ENCODE measurements at places on chromosomes 4 and X.
A peak's percentile ranks its signal among the peaks of the same experiment; 100 is the strongest.

DNA sequence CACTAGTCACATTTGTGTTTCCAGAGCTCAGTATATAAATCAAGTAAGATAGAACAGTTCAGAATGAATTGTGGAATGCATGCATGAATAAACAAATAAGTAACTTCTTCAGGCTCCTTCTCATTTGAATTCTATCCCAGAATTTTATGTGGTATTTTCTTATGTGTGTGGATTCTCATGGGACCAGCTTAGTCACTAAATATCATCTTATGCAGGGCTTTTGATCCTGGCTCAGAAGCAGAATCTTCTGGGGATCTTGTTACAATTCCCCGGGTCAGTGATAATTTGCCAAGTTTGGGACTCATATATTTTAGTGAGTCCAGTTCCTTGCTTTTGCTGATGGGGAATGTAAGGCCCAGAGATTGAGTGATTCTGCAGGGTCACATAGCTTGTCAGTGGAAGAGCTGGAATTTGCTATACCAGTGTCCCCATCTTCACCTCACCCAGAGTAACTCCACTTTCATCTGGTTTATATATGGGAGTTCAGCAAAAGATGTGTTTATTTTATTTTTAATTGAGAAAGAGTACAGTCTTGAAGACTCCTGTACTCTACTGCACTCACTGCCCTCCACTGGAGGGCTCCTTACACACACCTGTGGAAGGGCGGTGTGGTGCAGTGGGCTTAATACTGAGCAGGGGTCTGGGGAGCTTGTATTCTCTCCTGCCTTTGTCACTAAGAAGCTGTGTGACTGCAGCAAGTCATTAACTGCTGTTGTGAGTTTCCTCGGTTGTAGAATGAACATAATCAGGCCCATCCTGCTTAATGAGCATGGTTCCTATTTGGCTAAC, 198.2 kb upstream of the CXorf66 start:
- DNase-seq: no peak

DNA sequence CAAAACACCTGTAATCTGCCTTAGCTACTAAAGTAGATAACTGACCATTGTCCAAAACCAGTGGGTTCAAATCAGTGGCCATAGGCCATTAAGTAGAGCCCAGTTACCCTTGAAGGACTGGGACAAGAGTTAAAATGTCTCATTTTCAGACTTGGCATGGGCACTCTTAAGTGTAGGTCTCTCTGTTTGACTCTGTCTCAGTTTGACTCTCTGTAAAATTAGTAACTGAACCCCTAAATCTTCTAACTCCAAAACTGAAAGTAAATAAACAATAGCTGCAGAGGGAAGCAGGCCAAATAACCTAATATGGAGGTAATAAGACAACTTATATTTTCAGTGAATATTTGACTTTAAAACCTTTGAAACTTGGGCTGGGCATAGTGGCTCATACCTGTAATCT, 89.1 kb downstream of the SLC16A2 start:
- DNase-seq: peak; percentile 19

DNA sequence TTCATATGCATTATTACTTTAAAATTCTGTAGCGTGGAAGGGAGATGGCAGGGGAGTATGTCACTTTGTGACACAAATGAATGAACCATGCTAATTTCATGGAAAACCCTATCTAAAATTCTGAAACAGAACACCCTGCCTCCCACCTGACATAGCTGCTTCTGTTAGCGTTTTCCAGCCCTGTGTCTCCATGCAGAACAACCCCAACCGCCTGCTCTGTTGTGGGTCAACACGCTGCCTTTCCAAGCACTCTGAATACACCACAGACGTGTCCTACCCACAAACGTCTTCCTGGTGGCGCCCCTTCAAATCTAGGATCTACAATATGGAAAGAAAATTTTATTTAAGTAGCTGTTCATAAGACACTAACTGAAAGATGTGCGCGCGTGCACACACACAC, 238.6 kb downstream of the TRIML1 start:
- DNase-seq: no peak

DNA sequence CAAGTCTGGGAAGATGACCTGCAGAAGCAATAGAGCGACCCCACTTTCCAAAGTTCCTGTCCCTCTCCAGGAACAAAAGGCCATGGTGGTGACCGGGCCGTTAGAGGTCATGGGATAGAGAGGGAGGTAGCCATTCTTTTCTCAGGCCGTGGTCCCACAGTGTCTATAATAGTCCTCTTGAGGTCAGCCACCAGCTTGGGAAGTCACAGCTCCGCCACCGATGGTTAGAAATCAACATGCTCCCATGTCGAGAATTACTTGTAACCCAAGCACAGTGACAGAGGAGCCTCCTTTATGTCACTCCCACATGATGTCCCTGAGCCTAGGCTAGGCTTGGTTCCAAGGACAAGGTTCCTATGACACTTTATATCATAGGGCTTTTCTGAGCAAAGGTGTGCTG, 48.3 kb upstream of the CBR4 start:
- no peak for DNase-seq

- DNase-seq: no peak
Observed at GRCh38 chr4:148786699-148787098, 344.5 kb upstream of the NR3C2 start.

DNA sequence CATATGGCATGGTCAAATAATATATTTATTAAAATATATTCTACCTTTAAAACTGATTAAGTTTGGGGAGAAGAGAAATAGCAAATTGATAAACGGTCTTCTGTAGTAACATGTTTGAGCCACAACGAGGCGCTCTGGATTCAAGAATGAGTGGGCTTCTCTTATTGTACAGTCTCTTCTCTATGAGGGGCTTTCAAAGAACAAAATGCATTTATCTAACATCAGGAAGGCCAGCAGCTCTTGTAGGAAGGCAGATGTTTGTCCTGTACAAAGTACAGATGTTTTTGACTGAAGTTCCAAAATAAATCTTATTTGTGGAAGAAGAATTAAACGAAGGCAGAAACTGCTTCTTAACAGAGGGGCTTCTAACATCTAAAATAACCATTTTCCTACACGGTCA, 153.6 kb downstream of the RASL11B start:
- no peak for DNase-seq

DNA sequence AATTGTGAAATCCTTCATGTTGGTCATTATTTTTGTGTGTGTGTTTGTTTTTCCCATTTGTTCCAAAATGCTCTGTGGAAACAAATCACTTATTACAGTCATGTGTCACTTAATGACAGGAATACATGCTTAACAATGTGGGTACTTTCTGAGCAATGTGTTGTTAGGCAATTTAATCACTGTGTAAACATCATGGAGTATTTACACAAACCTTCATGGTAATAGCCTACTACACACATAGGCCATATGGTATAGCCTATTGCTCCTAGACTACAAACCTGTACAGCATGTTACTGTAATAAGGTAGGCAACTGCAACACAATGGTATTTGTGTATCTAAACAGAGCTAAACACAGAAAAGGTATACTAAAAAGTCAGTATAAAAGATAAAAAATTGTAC, 388.9 kb upstream of the PPP1R2C start:
- no peak for DNase-seq

DNA sequence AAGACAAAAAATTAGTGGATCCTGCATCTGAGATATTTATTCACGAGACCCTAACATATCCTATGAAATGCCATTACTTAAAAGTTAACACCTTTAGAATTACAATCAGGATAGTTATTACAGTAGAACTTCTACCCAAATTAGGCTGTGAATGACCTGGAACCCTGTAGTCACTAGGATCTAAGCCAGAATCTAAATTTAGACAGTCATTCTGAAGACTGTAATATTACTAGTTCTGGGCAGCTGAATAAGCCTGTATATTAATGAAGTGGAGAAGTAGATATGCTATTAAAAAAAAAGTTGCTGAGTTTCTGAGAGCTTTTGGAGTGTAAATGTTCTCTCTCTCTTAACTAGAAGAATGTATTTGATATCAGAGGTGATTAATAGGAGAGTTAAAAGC, 67.0 kb downstream of the FAM13A start:
- DNase-seq: no peak

GRCh38 chrX:37686996-37687395, 1.4 kb downstream of the XK start:
- DNase-seq: no peak

DNA sequence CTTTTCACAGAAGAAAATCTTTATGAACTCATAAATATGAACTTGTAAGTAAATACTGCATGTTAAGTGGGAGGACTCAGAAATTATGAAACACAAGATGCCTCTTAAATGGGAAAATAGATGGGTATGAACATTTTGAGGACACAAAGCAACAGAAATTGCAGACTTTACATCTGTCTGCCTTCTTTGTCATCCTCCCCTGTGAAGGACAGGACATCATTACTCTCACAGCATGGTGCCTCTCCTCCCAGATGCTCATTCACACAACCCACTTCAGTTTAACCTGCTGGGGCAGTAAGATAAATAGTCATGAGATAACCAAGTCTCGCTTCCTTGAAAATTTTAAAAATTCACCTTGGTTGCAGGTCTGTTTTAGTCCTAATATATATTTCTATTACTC, 144.5 kb downstream of the APBB2 start:
- no peak for DNase-seq

- no peak for DNase-seq
Observed at GRCh38 chr4:101037938-101038413, 309.4 kb downstream of the PPP3CA start.

All from GM12878 (cell line).